ENCODE measurements at places on chromosomes 3 and 15.
A peak's percentile ranks its signal among the peaks of the same experiment; 100 is the strongest.

DNA sequence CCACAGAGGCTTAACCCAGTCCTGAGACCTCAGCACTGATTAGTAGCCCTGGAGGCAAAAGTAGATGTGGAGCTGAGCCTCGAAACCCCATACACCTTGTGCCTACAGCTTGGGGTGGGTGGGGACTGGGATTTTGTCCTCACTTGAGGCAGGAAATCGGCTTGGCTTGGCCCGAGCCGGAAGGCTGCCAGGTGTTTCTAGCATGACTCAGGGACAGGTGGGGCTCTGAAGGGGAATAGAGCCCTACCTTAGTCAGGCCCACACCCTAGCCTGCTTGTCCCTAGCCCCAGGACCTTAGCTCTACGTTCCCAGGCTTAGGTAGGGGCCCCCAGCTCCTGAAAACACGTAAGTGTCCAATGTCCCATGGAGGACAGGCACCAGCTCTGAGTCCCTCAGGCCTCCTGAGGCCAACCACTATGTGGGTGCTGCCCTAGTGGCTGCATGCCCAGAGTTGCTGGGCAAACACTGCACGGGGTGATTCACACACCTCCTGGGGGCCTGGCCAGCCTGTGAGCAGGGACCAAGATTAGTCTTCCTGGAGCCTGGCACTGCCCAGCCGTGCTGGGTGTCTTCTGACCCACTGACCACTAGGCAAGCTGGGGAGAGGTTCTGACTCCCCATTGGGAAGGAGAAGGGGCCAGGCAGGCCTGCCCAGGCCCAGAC lies 3.1 kb downstream of the MST1R start:
- no peak overlapping the region for H3K4me3 ChIP-seq
- peaks cover 2% of the 10 kb centered on the region for H3K36me3 ChIP-seq
- H3K27ac ChIP-seq: no peak overlapping the region
- H3K27me3 ChIP-seq: no peaks in the 10 kb centered on the region
- H3K4me1 ChIP-seq: peaks cover 7% of the 10 kb centered on the region

- H3K27ac ChIP-seq: no peak overlapping the region
- peaks cover 3% of the 10 kb centered on the region for H3K36me3 ChIP-seq
- no peaks in the 10 kb centered on the region for H3K4me1 ChIP-seq
- no peaks in the 10 kb centered on the region for H3K27me3 ChIP-seq
These were observed 181.8 kb downstream of the MCTP2 start for GRCh38 chr15:94412979-94413746.

- no peaks in the 10 kb centered on the region for H3K27me3 ChIP-seq
- peaks cover 28% of the 10 kb centered on the region for H3K4me1 ChIP-seq
- no peak for DNase-seq
These were observed 87.3 kb upstream of the SKOR1 start for GRCh38 chr15:67738056-67738455.

- no peaks in the 10 kb centered on the region for H3K36me3 ChIP-seq
- no peak overlapping the region for H3K4me3 ChIP-seq
- DNase-seq: no peak
These were observed 42.0 kb downstream of the SEMA5B start for GRCh38 chr3:122985539-122985938.

DNA sequence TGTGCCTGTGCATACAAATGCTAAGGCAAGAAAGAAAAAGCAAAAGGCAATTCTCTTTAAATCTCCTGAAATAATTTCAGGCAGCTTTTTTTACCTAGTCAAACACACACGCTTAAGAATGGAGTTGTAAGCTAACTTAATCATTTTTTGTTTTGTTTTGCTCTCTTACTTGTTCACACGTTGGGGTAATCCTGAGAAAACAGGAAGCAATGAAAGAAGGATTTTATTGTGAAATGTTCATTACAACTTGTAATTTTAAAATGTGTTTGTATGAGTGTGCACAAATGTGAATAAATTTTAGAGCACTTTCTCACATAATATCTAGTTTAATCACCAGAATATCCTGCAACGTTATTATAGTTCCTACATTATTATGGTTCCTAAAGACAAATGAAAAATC lies 263.8 kb downstream of the LPP start:
- H3K4me1 ChIP-seq: peaks cover 12% of the 10 kb centered on the region
- no peaks in the 10 kb centered on the region for H3K27me3 ChIP-seq
- no peak for DNase-seq
- no peaks in the 10 kb centered on the region for H3K36me3 ChIP-seq
- peak overlapping the region; percentile 46 for H3K27ac ChIP-seq

DNA sequence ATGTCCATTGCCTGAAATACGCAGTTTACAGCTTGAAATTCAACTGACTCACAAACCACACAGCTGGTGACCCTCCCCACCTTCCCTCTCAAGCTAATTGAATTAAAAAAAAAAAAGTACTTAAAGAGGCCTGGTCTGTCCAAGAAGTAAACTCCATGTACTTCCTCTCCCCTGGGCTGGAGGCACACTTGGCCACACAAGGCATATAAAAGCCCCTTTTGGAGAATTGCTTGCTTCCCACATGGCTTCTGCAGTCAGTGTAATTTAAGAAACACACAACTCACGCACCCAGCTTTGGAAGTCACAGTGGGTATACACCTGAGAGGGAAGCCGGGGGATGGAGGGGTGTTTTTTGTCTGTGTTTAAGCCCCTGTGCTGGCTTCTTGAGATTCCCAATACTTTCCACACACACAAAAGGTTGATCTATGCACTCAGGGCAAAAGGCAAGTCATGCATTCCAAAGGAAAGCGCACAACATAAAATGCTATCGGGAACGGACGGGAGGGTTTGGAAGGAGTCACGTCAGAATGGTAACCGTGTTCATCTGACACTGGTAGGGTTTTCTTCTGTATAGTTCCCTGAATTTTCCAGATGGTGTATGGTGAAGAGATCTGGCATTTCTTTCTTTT lies 106.6 kb upstream of the ALDH1A3 start:
- no peaks in the 10 kb centered on the region for H3K36me3 ChIP-seq
- DNase-seq: no peak
- no peak overlapping the region for H3K4me3 ChIP-seq
- no peaks in the 10 kb centered on the region for H3K4me1 ChIP-seq
- H3K27ac ChIP-seq: no peak overlapping the region

DNA sequence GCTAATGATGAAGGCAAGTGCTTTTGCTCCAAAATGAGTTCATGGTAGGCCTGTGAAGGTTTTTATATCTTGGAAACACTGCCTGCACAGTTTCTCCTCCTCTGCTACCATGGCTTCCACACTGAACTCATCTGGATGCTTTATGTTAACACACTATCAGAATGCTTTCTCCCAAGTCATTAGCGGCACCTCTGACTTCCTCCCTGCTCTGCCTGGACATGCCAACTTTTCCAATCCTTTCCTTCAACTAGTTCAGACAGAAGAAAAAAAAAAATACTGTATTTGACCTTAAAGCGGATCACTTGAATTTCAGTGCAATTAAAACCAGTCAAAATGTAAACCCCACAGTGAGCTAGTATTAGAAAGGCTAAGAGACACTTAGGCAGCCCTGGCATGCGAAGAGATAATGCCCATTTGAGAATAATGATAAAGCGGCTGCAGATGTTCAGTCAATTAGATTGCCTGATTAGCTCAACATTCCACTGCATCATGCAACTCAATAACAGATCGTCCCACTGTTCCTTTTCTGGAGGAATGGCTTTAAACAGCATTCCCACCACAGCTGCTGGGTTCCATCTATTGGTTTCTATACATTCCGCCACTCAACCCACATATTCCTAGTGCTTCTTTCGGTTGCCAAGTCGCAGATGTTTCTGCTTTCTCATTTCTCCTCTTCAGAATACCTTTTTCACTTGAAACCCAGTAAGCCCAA lies 51.7 kb downstream of the CNTN3 start:
- H3K27me3 ChIP-seq: no peaks in the 10 kb centered on the region
- H3K36me3 ChIP-seq: no peaks in the 10 kb centered on the region
- H3K27ac ChIP-seq: no peak overlapping the region
- H3K4me1 ChIP-seq: no peaks in the 10 kb centered on the region
- H3K4me3 ChIP-seq: no peak overlapping the region
- DNase-seq: no peak

GRCh38 chr15:41827290-41827879 lies 507 bp upstream of the JMJD7 start:
- no peaks in the 10 kb centered on the region for H3K27me3 ChIP-seq
- peaks cover 3% of the 10 kb centered on the region for H3K36me3 ChIP-seq
- peak; percentile 18 for DNase-seq
- H3K4me3 ChIP-seq: peak overlapping the region; percentile 90

GRCh38 chr3:127949446-127950055 lies 34.5 kb downstream of the KBTBD12 start:
- DNase-seq: no peak
- H3K36me3 ChIP-seq: no peaks in the 10 kb centered on the region
- no peak overlapping the region for H3K27ac ChIP-seq
- peaks cover 10% of the 10 kb centered on the region for H3K27me3 ChIP-seq
- no peak overlapping the region for H3K4me3 ChIP-seq

DNA sequence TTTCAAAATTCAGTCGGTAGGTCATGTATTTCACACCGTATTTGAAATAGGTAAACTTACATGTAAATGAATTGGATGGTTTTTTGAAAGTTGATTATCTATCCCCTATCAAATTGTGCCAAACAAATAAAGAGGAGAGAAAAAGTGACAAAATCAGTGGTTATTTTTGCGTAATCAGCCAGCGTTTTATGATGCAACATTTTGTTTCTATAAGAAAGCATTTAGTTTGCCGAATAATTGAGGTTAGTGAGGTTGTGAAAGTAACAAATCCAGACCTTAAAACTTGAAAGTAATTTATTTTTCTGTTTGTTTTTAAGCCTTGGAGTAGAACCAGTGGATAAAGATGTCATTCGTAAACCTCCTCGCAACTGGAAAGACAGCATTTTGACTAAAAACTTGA lies 29.3 kb downstream of the ASTE1 start:
- H3K36me3 ChIP-seq: peaks cover 20% of the 10 kb centered on the region
- no peak overlapping the region for H3K4me3 ChIP-seq
- DNase-seq: no peak
- no peaks in the 10 kb centered on the region for H3K27me3 ChIP-seq
- no peak overlapping the region for H3K27ac ChIP-seq

DNA sequence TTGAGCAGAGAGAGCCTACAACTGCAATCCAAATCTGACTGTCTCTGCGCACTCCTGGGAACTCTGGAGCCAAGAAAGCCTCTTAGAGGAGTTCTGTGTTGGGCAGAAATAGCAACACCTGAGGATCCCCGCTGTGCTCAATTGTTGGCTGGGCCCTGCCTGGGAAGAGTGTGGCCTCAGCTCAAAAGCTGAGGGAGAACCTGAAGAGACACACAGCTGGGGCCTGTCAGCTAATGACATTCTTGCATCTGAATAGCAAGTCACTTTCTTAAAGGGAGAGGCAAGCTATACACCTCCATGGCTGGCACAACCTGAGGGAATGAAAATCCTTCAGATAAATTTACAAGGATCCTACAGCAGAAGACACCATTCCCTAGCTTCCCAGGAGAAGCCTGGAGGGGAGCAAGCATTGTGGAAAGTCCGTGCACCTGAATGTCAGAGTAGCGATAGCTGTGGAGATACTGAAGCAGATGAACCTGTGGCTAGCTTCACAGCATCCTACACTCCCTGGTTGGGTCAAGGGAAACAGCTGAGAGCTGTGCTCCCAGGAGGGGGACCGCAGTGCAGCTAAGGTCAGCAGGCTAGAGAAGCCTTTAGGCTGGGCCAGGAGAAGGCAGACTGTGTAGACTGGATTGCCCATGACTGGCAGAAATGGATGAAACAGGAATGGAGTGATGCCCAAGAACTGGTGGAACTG lies 159.9 kb upstream of the PFN2 start:
- H3K27me3 ChIP-seq: peaks cover 18% of the 10 kb centered on the region
- H3K36me3 ChIP-seq: no peaks in the 10 kb centered on the region
- H3K4me1 ChIP-seq: no peaks in the 10 kb centered on the region
- DNase-seq: no peak

DNA sequence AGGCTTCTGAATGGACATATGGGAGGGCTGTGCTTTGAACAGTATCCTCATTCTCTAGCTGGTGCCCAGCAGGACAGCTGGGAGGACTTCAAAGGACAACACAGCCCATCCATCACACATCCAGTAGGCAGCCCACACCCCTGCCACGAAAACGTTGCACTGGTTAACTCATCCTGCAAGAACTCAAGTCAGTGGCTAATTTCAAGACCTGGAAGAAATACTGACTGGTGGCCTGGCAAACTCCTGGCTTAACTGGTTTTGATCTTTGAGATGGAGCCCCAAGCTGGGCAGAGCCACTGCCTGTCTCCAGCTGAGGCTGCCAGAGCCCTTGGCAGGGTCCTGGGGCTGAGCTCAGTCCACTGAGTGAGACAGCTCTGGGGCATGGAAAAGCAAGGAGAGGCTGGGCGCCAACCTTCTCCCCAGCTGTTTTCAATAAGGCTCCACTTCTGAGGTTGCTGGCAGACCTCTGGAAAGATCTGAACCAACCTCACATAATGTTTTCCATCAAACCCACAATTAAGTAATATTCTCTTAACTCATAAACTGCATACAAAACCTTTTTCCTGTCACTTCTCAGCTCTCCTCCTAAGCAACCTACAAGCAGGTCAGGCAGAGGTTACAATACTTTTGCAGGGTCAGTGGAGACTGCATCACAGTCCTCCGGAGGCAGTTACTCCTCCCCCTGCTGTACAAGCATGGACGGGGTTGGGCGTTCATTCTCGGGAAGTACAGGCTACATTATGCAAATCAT lies 110.3 kb downstream of the MYLK start:
- no peak overlapping the region for H3K27ac ChIP-seq
- no peak overlapping the region for H3K4me3 ChIP-seq
- DNase-seq: no peak
- no peaks in the 10 kb centered on the region for H3K4me1 ChIP-seq
- H3K27me3 ChIP-seq: no peaks in the 10 kb centered on the region
- no peaks in the 10 kb centered on the region for H3K36me3 ChIP-seq

DNA sequence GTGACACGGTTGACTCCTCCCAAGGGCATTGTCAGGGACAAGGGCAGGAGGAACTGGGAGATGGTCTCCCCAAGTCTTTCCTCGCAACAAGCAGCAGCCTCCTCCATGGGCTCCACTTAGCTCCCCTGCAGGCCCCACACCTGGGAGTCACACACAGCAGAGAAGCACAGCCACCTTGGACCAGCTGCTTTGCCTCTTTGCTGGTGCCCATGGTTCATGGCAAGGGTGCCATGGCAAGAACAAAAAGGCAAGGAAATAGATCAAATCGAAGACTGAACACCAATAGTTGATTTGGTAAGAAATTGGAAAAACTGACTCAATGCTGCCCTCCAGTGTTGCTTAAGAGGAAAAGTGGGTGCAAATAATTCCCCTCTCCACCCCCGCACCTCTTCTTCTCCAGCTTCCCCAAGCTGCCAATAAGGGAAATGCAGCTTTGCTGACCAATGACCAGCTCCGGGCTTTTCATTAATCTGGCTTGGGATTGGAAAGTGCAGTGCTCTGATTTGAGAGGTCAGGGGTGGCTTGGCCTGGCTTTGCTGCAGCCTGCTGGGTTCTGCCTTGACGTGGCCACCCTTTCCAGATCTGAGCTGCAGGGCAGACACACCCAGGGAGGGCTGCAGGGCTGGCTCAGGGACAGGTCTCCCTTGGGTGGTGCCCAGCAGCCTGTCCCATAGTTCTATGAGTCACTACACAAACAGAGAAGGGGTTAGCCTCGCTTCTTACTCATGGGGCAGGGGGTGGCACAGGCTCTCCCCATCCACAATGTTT lies 162.0 kb downstream of the KLF13 start:
- peak; percentile 57 for DNase-seq
- H3K27ac ChIP-seq: peak overlapping the region; percentile 77
- no peak overlapping the region for H3K4me3 ChIP-seq
- peaks cover 68% of the 10 kb centered on the region for H3K4me1 ChIP-seq
- H3K36me3 ChIP-seq: peaks cover 23% of the 10 kb centered on the region
- H3K27me3 ChIP-seq: no peaks in the 10 kb centered on the region
